AG08395 (cell line): ENCODE measurements at places on chromosomes 1 and 21.

DNA sequence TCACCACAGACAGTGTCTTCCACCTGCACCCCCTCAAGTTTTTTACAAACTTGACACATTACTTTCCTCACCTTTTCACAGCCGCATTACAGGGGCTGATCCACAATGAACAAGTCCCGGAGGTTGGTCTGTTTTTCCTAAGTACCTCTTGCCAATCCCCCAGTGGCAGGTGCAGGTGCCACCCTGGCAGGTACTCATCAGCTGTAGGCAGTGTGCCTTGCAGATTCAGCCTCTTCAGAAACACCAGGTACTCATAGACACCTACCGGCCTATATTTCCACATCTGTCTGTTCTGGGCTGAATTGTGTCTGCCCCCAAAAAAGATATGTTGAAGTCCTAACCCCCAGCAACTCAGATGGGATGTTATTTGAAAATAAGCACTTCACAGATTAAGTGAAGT is 81.4 kb upstream of the CNIH3 start:
- no peak for DNase-seq

DNA sequence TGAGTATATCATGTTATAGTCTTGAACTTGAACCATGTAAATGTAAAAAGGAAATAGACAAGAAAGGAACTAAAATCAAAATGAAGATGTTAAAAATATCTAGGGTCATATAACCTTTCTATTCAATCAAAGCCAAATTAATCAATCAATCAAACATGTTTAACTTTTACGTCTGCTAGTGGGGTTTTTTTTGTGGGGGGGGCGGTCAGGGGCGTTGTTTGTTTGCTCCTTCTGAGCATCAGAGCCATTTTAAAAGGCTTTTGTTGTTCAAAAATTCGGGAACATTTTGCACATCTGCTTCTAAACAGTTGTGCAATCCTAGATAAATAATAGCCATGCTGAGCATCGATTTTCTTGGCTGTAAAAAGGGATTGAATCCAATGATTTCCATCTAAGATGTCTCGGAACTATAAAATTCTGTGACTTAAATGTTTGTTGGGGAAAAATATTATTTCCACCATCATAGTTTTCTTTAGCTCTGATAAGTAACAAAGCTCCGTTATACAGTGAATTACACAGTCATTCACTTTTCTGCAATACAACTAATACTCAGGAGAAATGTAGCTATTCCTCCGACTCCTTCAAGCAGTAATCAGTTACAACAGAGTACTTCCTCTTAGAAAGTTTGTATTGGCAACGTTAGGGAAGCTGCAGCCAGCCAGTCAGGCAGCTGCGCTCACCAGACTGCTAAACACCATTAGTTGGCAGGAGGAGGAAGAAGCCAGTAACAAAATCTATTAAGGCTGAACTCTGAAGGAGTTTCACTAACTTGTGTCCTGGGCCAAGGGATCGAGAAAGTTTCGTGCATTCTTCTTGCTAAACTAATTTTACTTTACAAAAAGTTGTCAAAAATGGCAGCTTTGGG is 2.2 kb downstream of the SPATA6 start:
- DNase-seq: peak; percentile 61

DNA sequence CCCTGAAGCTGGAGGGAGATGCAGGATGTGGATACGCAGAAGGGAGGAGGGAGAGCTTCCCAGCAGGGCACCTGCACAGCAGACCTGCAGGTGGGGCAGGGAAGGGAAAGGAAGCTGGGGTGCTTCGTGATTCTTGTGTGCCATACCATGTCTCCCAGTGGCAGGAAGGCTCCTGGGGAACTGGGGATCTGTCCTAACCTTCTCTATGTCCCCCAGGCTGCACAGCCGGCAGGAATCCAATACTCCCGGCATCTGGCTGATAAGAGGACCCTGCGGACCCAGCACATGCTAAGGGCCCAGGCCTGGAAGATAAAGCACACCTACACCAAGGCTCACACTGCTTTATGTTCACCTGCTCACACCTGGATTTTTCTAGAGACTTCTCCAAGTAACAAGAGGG is 79.4 kb downstream of the ITPKB start:
- no peak for DNase-seq

- no peak for DNase-seq
Measured at GRCh38 chr1:25563330-25564215, 20.2 kb downstream of the LDLRAP1 start.

DNA sequence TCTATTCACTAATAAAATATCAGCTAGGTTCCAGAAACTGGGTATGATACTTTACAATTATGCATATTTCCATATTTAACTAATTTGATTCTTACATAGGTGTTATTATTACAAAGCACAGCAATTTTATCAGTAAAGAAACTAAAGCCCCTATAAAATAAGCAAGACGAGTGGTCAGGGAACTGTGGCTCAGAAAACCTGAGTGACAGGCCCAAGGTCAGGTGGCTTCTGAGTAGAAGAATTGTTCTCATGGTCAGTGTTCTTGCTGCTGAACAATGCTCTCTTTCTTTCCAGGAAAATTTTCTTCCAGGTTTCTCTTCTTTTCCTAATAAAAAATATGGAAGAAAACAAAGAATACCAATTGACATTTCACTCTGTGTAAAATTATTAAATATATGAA is 2.2 kb upstream of the ATP6V1G3 start:
- no peak for DNase-seq

- peak; percentile 15 for DNase-seq
Measured at GRCh38 chr1:101002551-101002950, 23.0 kb downstream of the DPH5 start.

DNA sequence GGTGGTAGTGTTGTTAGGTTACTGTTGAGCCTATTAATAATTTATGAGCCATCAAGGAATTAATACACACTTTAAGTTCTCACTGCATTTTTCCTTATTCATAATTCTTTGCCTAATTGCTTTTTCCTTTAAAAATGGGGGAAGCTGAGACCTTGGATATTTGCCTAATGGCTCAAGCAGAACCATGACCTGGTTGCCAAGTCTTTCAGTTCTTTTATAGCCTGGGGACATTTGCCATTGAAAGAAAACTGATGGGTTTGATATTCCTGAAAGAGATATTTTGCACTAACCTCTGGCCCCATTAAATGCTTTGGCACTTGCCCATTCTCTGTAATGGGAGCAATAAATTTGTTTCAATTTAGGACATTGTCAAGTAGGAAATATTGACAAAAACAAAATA is 18.5 kb upstream of the LRRC53 start:
- DNase-seq: no peak

DNA sequence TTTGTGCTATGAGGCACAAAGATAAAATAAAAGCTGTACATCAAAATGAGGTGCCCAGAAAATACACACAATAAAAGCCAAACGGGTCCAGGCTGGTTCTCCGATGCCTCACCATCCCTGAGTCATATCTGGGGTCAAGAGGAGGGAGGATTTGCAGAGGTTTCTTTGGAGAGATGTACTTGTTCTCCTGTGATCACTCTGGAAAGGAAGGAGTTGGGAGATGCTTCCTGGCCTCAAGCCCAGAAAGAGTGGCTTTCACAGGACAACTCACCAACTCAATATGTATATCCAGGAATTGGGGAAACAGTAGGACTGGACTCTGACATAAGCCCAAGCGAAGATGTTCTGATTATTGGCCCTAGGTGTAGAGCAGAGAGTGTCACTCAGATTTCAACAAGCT is 51.9 kb downstream of the DIPK1A start:
- DNase-seq: peak; percentile 95

DNA sequence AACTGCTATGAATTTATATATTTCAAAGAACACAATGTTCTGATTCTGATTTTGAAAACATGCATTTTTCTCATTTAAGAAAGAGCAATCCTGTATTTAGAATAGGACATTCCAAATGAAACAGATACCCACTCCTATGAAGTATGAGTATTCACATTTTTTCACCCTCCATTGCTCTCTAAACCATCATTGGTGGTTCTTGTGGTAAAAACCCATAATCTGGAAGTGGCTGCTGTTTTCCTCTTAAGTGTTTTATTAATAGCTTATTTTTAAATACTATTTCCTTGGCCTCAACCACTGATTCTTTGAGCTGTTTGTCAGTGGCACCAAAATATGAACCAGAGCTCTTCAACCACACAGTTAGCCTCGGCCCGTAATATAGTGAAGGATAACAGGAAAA is 60.0 kb upstream of the ADAM30 start:
- DNase-seq: no peak
